Activated CD4-positive, alpha-beta T cell treated with anti-CD3 and anti-CD28 coated beads, Interleukin-2, amount 50 U/mL, for 1 hour (primary cell): ENCODE measurements at places on chromosomes 4 and X.

DNA sequence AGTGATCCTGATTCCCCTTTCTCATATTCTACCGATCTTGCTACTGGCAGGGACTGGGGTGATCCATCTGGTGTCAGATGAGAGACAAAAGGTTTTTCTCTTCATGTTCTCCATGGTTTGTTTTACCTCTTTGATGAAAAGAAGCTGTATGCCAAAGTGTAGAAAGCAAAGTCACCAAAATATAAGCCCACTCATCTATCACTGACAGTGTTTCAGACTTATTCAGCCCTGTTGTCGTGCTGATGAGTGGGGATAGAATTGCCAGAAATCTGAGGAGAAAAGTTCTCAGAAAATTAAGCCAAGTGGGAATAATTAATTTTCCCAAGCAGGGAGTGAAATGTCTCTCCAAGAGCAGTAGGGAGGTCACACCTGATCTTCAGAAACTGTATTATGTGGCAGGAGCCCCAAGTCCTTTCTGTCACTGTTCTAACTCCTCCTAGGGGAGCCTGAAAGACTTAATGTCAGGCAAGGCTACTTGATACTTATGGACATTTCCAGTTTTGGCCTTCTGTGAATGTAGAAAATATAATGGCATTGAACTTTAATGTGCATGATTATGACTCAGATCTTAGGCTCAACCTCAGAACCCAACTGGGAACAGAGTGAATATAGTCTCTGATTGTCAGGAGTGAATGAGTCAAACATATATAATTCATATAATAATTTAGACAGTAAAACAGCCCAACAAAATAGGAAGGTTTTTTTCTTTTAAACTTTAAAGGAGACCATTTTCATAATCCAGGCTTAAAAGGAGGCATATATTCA is 298.1 kb downstream of the ANKRD50 start:
- no peak for DNase-seq

DNA sequence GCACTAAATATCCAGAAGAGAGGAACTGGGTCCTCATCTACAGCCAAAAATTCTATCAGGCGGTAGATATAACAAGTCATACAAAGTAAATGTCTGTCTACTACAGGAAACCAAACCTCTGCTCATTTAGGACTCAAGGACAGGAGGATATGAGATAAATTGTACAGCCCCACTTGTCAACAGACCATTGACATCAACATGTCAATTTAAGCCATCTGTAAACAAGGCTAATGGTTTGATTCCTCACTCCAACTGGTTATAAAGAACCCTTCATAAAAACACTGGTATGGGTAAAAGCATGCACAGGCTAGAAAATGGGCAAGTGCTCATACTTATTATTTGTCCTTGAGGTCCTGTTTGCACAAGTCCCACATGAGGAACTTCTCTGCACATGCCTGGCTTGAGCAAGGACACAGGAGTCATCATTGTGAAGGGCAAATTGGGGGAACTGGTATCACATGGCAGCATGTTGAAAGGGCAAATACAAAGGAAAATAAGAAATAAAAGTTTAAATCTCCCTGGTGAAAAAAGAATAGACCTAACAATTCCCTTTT is 13.2 kb downstream of the RTL8B start:
- no peak for DNase-seq

DNA sequence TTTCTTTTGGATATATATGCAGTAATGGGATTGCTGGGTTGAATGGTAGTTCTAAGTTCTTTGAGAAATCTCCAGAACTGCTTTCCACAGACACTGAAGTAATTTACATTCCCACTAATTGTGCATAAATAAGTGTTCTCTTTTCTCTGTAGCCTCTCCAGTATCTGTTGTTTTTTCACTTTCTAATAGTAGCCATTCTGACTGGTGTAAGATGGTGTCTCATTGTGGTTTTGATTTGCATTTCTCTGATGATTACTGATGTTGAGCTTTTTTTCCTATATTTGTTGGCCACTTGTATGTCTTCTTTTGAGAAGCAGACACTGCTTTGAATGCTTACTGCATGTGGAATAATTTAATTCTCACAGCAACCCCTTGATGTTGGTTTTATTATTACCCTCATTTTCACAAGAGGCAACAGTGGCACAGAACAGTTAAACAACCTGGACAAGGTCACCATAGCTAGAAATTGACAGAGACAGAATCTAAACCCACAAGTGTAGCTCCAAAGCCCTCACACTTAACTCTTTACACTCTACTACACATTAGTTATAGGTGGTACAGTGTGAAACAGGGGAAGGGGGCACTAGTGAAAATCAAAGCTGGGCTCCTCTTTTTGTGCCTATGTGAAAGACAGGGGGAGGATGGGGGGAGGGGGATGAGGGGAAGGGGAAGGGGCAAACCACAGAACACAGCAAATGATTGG is 96.1 kb downstream of the REELD1 start:
- no peak for DNase-seq

DNA sequence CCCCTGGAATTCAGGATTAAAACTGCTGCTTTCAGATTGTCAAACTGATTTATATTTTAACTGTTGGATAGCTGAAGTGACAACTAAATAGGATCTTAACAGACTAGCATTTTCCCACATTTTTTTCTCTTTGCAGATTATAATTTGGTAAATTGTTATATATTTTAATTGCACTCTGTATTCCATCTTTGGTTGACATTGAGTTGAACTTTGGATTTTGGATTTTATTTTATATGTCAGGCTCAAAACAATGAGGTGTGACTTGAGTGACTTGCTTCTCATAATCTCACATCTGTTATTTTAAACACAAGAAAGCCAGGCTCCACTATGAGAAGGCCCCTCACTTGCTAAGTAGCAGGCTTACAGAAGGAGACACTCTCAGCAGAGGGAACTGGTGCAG is 38.1 kb downstream of the NAA11 start:
- DNase-seq, result no peak

- no peak for DNase-seq
These were observed 20.6 kb upstream of the MAML3 start for GRCh38 chr4:140174543-140174942.

GRCh38 chr4:14726877-14727361 is 275.4 kb upstream of the CPEB2 start:
- no peak for DNase-seq

- no peak for DNase-seq
These were observed 57.3 kb downstream of the SLC7A11 start for GRCh38 chr4:138184886-138185285.

DNA sequence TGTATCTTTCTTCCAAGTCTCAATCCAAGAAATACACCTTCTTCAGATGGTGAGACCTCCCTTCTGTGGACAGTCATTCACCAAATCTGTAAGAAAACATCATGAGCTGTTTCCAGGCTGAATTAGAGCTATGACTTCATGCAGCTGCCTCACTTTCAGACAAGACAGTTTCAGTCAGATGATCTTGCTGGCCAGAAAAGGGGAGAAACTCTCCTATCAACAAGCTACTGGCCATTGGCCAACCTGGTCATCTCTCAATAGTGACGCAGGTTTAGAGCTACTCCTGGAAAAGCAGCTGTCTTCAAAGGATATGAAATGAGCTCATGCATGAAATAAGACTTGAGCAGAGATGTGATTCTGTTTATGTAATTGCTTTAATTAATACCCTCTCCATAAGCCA is 69.6 kb upstream of the NDP start:
- no peak for DNase-seq

GRCh38 chrX:21975242-21975641 is 34.7 kb downstream of the SMS start:
- no peak for DNase-seq

DNA sequence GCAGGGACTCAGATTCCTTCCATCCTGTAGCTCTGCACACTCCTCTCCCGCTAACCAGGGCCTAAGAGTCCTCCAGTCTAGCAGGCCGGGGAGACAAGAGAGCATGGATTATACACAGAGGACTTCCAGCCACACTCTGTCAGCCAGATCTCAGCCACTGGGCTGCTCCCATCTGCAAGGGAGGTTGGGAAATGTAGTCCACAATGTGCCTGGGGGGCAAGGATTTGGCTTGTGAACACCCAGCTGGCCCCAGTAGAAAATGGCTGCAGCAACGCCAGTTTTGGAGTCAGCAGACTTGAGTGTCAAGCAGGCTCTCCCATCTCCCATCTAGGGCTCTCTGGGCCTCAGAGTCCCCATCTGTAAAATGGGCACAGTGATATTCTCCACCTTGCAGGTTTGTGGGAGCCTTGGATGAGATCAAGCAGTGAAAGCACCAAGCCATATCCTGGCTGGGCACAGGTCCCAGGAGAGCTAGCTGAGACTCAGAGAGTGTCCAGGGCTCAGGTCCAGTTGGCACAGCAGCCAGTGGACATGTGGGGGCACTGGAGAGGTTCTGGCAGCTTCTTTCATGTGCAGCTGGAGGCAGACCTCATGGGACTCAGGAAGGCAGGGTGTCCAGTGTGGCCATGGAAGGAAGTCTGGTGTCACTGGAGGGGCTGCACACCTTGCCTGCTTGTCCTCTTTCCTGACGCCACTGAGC is 14.6 kb downstream of the PSAPL1 start:
- no peak for DNase-seq

- no peak for DNase-seq
These were observed 152.6 kb downstream of the GASK1B start for GRCh38 chr4:158020176-158020575.

GRCh38 chr4:90824266-90825150 is 697.3 kb downstream of the CCSER1 start:
- no peak for DNase-seq
